ENCODE measurements at places on chromosomes 4 and X. TPM values are rescaled to one million over a fixed set of nuclear protein-coding genes. Genes with fewer than 3 reads are reported as not detected.

DNA sequence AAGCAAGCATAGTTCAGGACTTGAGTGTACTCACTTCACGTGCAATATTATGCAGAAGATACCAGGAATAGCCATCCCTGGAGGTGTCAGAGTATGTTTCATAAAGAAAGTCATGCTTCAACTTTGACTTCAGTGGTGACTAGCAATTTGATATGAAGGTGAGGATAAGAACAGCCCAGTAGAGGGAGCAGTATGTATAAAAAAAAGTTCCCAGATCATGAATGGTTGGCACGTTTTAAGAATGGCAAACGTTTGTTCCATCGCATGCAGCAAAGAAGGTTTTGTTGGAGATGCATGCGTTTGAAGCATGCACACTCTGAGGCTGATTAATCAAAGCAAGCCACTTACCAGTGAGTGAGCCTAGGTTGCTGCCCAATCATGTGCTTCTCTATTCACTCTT is 33.5 kb upstream of the SLITRK4 start:
- DNase-seq, result no peak

- no peak for DNase-seq
Observed at GRCh38 chrX:68183612-68184214, 249.6 kb downstream of the OPHN1 start.

DNA sequence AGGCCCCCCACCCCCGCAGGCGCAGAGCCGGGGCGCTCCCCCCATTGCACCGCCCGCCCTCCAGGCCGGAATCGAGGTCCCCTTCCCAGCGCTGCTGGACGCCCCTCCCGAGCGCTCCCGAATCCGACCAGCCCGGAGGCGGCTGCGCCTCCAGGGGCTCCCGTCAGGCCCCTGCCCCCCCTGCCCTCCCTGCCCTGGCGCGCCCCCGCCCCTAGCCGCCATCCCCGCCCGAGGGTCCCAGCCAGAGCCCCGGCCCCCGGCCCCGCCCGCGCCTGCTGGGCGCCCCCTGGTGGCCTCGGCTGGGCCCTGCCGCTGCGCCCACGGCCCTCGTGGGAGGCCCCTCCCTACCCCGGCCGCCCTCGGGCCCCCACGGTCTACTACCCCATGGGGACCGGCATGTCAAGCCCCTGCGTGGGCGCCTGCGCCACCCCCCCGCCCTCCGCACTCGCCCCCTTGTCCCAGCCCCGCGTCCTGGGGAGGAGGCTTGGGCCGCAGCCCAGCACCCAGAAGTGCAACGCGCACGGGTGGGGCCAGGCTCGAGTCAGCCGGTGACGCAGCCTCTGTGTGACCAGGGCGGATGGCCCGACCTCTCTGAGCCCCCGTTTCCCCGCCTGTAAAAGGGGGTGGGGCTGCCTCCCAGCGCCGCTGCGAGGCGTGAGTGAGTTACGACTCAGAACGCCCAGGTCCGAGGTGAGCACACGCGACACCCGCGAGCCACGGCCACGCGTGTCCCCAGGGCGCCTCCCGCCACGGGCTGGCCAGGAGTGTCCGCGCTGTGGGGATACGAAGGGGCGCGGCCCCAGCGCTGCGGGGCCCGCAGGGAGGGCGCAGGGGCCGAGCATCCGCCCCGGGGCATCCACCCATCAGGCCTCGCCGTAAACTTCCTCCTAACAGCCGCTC is 104.9 kb downstream of the FAM53A start:
- peak; percentile 88 for DNase-seq

DNA sequence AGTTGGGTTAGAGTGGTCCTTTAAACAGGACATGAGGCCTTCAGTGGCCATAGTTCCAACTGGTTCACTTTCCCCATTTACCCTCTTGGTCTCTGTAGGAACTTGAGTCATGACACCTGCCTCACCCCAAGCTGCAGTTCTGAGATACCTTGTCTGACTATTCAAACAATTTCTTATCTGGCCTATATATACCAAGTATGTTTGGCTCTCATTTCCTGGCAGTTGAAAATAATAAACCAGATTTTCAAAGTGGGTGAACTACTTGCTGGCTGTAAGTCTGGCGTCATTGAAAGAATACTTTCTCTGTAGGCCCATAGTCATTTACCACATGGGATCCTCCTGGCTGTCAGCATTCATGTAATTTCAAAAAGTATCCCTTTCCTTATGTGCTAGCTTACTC is 228.8 kb downstream of the SHROOM3 start:
- no peak for DNase-seq

Gene FAM184B
- not detected for total RNA-seq

- DNase-seq, result no peak
Observed at GRCh38 chrX:115023811-115024210, 6.4 kb upstream of the IL13RA2 start.

DNA sequence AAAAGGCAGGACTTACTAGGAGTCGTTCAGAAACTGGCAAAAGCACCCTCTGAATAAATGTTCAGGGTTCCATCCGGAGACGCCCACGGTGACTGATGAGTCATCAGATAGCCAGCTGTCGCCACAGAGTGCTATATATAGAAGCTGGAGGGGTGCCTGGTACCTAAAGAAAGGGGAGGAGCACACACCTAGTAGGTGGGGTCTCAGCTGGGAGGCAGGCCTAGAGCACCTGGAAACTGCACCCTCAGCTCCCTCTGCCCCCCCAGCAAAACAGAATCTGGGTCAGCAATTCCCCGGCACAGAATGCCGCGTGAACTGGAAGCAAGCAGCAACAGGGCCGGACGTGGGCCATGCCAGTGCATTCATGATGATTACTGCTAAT is 242.0 kb downstream of the BCOR start:
- peak; percentile 90 for DNase-seq

Measured in CD8-positive, alpha-beta memory T cell (primary cell).